Progenitor cell of endocrine pancreas (in vitro differentiated cells): ENCODE measurements at places on chromosomes 16 and 17. TPM values are rescaled to one million over a fixed set of nuclear protein-coding genes. Genes with fewer than 3 reads are reported as not detected.

DNA sequence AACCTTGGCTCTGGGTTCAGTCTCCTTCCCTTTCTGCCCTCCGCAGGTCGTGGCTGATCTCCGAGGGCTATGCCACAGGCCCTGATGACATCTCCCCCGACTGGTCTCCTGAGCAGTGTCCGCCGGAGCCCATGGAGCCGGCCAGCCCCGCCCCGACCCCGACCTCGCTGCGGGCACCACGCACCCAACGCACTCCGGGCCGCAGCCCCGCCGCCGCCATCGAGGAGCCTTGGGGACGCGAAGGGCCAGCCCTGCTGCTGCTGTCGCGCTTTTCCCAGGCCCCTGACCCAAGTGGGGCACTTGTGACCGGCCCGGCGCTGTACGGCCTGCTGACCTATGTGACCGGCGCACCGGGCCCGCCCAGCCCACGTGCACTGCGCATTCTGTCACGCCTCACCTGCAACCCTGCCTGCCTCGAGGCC lies 5.1 kb downstream of the ARMC5 start:
- H3K4me3 ChIP-seq = no peak overlapping the region
- H3K27me3 ChIP-seq = no peaks in the 10 kb centered on the region
- no peak overlapping the region for H3K27ac ChIP-seq
- H3K36me3 ChIP-seq = peaks cover 10% of the 10 kb centered on the region
- DNase-seq = no peak
- peaks cover 4% of the 10 kb centered on the region for H3K4me1 ChIP-seq

The SERPINF2 gene
- 68.6 and 74.5 TPM in 2 replicates for total RNA-seq

GRCh38 chr17:57615836-57616757 lies 129.0 kb downstream of the CCDC182 start:
- H3K4me1 ChIP-seq = peaks cover 2% of the 10 kb centered on the region
- no peak for DNase-seq
- peaks cover 29% of the 10 kb centered on the region for H3K36me3 ChIP-seq

The PPM1E gene
- total RNA-seq = 1.6 and 1.7 TPM in 2 replicates

The RPUSD1 gene
- 23.5 and 26.8 TPM in 2 replicates for total RNA-seq

DNA sequence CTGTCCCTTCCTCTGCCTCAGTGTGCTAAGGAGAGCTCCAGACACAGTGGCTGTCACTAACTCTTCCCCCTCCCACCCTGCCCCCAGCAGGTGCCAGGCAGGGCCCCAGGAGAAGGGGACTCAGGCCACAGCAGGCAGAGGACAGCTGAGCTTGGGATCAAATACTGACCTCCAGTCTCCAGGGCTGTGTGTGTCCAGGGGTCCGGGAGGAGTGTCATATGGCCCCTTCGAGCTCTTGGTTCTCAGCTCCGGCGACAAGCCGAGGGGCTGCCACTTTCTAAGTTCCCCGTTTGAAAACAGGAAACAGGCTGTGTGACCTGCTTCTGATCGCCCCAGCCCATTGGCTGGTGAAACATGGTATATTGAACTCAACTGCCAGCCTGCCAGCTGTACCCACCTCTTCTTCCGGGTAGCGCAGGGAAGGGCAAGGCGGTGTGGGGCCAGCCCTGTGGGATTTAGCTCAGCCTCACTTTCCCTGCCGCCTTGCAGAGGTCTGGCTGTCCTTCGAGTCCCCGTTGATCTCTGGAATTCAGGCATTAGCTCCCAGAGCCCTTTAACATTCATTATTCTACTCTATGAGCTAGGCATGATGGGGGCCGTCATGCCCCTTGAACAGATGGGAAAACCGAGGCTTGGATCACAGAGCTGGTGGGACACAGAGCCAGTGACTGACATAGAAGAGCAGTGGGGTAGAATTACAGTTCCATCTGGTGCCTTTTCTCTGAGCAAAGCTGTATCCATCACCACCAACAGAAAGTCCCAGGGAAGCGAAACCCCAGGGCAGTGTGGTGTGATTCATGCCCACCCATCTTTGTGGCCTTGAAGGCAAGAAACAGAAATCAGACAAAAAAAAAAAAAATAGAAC lies at the start of gene SNX20:
TSS of gene SNX20 (minus strand) at position 292 of the 865 bp plus-strand sequence. CDS start 3,786 bp downstream, outside the sequence.
- no peak within 1 kb of the TSS for H3K4me3 ChIP-seq
- H3K27me3 ChIP-seq = peaks cover 10% of the 10 kb centered on the region
- H3K4me1 ChIP-seq = peaks cover 1% of the 10 kb centered on the region
- H3K36me3 ChIP-seq = no peaks in the 10 kb centered on the region
- no peak within 1 kb of the TSS for H3K27ac ChIP-seq
- no peak for DNase-seq

The BAIAP3 gene
- 17.5 and 18.2 TPM in 2 replicates for total RNA-seq

The TPSB2 gene
- total RNA-seq = not detected in 2 replicates
